ENCODE measurements at places on chromosomes 4 and X.
A peak's percentile ranks its signal among the peaks of the same experiment; 100 is the strongest.

DNA sequence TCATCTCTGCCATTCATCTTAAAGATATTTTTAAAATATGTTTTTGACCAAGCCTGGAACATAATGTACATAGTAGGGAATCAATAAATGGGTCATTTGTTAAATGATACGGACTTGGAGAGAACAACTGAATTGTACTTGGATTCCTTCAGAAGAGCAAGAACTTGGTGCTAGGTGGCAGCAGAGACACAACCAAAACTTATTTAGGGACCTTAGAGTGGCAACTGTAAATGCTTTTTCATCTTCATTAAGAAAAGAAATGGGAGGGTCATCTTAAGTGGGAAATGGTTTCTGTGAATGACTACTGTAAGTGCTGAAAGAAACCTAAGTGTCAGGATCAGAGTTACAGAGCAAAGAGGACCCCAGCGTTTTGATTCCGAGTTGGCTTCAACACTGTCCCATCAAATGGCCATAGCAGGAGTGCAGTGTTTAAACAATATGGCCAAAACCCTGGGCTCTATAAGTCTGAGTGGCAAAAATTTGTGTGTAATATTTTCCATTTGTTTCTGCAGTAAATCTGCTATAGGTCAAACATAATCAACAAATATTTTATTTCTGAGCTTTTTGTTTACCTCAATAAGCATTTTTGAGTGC is 213.6 kb downstream of the PALLD start:
- no peak for DNase-seq

DNA sequence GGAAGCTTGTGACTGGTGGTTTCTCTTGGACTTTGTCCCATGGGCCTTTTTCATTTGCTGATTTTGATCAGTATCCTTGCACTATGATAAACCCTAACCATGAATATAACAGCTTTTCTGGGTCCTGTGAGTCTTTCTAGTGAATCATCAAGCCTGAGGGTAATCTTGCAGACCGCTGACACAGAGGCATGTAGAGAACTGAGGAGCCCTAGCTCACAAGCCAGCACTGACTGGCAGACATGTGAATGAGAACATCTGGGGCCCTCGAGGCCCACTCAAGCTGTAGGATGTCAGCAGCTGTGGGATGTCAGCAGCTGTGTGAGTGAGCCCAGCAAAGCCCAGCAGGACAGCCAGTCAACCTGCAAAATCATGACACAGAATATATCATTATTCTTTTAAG is 36.7 kb downstream of the HMGB3 start:
- no peak for DNase-seq

DNA sequence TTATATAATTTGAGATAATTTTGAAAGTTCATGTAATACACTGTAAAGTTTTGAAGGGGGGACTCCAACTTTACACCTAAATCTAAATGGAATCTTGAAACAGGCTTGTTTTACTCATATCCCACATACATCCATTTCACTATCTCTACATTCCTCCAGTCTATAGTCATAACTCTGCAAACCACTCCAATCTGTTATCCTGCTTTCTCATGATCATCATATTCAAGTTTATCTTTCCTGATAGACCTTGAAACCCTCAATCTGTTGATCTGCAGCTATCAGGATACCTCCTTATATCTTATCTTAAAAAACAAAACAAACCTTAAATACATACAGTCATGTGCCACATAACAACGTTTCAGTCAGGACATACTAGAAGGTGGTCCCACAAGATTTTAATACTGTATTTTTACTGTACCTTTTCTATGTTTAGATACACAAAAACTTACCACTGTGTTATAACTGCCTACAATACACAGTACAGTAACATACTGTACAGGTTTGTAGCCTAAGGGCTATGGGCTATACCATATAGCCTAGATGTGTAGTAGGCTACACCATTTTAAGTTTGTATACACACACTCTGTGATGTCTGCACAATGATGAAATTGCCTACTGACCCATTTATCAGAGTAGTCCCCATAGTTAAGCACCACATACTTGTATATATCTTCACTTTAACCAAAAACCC is 14.0 kb downstream of the CHIC2 start:
- no peak for DNase-seq

DNA sequence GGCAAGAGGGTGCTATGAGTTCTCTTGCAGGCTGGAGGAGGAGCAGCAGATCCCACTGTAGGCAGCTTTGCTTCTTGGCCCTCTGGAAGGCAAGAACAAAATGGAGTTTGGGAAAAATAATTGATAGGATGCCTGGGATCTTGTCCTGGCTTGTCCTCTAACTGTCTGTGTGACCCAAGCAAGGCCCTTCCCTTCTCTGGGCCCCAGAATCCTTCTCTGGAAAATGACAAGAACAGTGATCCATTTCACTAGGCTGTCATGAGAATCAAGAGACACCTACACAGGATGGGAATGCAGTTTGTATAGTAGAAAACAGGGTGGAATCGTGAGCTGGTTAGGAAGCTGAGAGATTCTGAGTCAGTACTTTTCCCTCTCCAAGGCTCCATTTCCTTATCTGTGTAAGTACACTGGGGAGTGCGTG is 133.3 kb downstream of the PJA1 start:
- no peak for DNase-seq

DNA sequence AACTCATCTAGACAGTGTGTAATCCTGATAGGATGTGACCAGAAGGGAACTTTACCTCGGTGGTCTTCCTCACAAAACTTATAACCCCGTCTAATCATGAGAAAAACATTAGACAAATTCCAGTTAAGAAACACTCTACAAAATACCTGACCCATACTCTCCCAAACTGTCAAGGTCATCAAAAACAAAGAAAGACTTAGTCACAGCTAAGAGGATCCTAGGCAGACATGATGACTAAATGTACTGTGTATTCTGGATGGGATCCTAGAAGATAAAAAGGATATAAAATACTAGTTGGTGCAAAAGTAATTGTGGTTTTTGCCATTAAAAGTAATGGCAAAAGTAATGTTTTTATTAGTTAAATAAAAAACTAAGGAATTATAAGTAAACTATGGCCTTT is 81.6 kb downstream of the DTHD1 start:
- no peak for DNase-seq

- no peak for DNase-seq
Observed at GRCh38 chr4:10459305-10459704, 2.1 kb upstream of the ZNF518B start.

GRCh38 chr4:74642006-74642405 is 152.3 kb downstream of the BTC start:
- DNase-seq, result no peak

GRCh38 chr4:71524756-71525155 is 185.9 kb downstream of the SLC4A4 start:
- DNase-seq, result no peak

DNA sequence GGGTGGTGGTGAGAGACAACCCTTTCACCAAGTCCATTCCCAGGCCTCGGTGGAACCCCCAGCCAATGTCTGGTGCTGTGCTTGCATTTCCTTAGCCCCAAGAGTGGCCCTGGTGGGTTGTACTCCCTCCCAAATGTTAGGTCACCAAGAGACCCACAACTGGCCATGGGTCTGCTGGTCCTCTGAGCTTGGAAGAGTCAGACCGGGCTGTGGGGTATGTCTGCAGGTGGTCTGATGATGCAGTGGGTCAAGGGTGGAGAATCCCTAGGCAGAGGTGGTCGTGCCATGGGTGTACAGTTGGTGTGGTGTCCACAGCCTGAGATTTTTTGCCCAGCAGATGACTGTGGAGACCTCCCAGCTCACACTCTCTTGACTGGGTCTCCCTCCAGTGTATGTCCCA is 535.7 kb upstream of the CNKSR2 start:
- no peak for DNase-seq

- DNase-seq, result peak; percentile 87
Observed at GRCh38 chrX:12978205-12979025, 3.5 kb downstream of the TMSB4X start.

Measured in activated CD4-positive, alpha-beta T cell treated with anti-CD3 and anti-CD28 coated beads, Interleukin-2, Interleukin-4, amounts not matched to agents 100 ng/mL and 50 ng/mL, durations not matched to agents 16 hours and 8 hours (primary cell).